Central memory CD8-positive, alpha-beta T cell (primary cell): ENCODE measurements at places on chromosomes 6 and 20.

DNA sequence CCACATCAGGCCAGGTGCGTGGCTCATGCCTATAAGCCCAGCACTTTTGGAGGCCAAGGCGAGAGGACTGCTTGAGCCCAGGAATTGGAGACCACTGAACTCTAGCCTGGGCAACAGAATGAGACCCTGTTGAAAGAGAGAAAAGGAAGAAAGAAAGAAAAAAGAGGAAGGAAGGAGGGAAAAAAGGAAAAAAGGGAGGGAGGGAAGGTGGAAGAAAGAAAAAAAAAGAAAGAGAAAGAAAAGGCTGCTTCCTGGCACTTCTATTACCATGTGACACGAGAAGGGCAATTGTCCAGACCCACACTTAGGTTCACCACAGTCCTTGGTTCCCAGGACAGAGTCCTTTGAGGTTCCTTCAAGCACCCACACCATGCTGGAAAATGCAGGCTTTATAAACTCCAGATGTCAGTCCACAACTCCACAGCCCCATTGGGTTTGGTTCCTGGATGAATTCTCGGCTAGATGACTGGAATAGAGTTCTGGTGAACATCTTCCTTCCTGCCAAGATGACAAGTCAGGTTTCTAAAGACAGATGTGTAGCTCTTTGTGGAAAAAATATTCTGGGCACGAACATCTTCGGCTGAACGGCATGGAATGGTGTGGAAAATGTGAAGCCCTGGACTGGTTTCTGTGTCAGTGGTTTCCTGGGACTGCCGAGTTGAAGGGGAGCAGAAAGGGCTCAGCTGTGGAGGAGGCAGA is 32.5 kb downstream of the NT5E start:
- no peak for DNase-seq

- no peak for DNase-seq
Measured at GRCh38 chr6:169139179-169139971, 114.3 kb downstream of the THBS2 start.

- DNase-seq = no peak
Measured at GRCh38 chr20:45545754-45546453, 1.3 kb downstream of the EPPIN start.

DNA sequence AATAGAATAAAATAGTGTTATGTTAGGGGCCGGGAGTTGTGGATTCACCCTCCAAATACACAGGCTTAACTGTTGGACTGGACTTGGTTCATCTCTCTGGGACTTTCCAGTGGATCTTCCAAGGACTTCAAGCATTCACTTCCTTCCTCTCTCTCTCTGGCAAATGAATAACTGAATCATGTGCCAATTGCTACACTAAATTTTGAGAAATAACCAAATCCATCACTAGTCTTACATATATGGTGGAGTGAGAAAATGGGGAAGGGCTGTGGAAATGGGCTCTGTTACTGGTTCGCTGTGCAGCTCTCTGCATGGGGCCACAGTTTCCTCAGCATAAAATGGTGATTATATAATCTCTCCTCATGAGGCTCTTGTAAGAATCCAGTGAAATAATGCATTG is 6.8 kb upstream of the KIAA1755 start:
- DNase-seq = no peak

DNA sequence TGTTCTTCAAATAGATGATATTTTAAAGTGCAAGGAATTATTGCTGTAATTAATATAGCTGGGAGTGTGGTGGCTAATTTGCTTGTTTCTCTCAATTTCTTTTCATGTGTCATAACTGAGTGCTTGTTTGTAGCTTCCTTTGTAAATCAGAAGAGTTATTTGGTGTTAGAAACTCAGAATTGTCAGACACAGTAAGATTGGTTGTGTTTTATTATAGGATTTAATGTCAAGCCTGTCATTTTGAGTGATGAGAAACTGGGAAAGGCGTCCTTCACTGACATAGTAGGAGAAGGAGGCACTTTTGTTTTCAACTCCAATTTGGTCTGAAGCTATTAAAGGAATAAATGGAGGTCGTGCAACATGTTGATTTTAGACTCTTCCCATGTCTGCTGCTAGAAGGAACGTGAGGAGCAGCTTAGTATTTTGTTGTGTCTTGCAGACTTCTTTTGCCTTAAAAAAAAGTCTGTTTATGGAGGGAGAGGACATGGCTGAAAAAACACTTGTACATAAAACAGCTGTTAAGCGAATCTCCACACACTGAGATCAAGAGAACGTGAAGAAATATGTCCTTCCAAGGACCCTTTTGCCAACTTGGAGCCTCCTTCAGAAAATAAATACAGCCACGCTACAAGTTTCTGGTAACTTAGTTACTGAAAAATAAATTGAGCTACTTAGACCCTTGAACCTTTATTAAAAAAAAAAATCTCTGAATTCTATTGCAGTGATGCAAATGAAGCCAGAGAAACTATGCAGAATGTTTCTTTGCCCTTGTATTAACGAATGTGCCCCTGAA is 59.5 kb downstream of the BMP6 start:
- no peak for DNase-seq

- no peak for DNase-seq
Measured at GRCh38 chr6:135944120-135944519, 92.6 kb downstream of the PDE7B start.

DNA sequence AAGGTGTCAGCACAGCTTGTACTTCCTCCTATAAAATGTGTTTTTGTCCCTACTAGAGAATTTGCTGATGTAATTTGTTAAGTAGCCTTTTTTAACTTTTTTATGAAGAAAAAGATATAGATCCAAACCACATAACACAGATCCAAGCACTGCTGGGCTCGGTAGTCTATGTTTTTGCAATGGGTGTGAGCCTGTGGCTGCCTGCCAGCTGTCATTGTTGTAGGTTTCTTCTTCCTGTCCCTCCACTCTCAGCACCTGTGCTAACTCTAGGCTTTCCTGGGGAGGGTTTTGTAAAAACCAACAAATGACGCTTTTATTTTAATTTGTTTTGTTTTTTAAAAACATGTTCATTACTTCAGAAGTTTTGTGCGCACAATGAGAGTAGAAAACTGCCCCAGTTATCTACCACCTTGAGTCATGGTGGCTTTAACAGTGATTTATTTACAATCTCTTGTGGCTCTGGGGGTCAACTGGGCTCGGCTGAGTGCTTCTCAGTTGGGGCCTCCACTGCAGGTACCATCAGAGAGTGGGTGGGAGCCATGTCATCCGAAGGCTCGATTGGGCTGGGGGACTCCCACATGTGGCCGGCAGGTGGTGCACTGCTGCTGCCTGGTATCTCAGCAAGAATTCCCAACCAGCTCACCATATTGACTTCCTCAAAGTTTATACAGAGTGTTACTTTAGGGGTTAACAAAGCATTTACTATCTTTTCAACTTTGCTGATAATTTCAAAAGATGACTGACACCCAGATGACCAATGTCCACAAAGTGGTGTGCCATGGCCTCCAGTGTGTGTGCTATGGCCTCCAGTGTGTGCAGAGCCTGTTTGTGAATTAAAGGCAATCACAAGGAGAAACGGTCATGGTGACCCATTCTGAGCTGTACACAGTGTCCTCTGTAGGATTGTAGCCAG is 3.0 kb upstream of the CCR6 start:
- no peak for DNase-seq

GRCh38 chr6:21915707-21916260 is 322.2 kb downstream of the SOX4 start:
- DNase-seq = no peak

GRCh38 chr20:10565191-10565921 is 108.4 kb downstream of the JAG1 start:
- no peak for DNase-seq

DNA sequence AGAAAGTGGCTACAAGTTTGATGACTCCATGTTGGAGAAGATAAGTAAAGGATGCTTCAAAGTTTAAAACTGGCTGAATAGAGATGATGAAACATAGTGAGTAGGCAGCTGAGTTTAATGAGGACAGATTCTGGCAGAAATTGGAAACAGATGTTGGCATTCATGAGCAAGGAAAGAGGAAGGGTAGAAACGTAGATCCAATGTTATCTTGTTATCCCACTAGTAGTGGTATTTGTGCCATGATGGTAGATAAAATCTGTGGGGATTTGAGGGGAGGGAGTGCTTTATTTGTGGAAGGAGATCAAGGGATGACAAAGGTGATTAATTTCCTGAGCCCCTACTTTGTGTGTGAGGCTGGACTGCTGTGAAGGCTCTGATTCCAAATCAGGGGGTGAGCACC is 69.5 kb downstream of the MRAP2 start:
- DNase-seq = no peak

GRCh38 chr20:1807394-1807793 is 87.8 kb upstream of the SIRPA start:
- DNase-seq = no peak

DNA sequence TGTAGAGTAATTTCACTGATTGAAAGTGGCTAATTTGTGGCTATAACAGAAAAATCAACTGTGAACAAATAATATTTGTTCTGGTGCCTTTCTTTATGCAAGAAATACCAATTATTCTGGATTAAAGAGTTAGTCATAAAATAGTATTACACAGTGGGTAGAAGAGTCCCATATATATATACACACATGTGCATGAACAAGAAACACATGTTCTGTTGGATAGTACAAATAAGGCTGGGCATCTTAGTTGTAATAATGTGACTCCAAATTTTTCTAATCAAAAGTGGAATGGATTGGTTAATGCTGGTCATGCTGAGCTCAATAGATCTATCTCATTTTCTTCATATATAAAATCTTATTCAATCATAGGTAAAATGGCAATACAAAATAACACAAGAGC is 179.4 kb downstream of the OGFRL1 start:
- DNase-seq = no peak

GRCh38 chr6:90005048-90005827 is 111.0 kb downstream of the GJA10 start:
- no peak for DNase-seq

GRCh38 chr6:20678831-20679352 is 144.6 kb downstream of the CDKAL1 start:
- no peak for DNase-seq

DNA sequence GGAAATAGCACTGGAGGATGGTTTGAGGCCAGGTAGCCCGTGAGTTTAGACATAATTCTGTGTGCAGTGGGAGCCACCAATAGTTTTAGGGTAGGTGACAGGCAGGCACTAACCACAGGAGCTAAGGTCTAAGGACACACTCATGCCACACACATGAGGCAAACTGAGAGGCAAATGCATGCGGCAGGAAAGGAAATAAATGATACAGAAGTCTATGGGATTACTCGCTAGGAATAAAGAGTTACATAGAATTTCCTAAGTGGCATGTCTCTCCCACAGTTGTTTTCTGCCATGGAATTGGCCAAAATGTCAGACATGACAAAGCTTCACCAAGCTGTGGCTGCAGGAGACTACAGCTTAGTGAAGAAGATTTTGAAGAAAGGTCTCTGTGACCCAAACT is 4.9 kb downstream of the ANKRD66 start:
- no peak for DNase-seq

DNA sequence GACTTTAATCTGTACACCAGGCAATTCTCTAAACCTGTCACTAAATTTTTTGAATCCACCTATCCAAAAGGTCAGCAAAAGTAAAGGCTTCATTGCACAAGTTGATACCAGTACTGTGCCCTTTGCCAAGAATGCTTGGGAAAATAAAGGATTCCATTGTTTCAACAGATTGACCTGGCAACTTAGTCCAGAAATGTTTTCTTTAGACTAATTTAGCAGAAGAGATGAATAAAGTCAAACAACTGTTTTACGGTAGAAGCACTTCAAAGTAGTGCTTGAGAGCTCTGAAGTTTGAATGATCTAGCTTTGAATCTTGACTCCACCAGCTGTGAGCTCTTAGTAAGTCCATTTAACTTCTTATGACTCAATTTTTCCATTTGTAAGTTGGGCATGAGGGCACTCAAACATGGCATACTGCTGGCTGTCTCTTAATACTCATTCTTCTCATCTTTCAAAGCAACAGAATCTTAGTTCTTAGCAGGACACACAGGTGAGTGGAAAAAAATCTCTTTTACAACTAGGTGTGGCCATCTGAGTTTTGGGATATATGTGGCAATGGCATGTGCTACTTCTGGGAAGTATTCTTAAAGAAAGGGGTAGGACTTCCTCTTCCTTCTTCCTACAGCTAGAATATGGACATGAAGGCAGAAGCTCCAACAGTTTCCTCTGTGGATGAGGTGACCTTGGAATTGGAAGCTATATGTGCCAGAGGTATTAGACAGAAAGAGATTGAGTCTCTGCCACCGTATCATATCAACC is 55.9 kb upstream of the LOC128125822 start:
- DNase-seq = no peak

- DNase-seq = no peak
Measured at GRCh38 chr6:44452725-44453124, 65.2 kb downstream of the CDC5L start.

DNA sequence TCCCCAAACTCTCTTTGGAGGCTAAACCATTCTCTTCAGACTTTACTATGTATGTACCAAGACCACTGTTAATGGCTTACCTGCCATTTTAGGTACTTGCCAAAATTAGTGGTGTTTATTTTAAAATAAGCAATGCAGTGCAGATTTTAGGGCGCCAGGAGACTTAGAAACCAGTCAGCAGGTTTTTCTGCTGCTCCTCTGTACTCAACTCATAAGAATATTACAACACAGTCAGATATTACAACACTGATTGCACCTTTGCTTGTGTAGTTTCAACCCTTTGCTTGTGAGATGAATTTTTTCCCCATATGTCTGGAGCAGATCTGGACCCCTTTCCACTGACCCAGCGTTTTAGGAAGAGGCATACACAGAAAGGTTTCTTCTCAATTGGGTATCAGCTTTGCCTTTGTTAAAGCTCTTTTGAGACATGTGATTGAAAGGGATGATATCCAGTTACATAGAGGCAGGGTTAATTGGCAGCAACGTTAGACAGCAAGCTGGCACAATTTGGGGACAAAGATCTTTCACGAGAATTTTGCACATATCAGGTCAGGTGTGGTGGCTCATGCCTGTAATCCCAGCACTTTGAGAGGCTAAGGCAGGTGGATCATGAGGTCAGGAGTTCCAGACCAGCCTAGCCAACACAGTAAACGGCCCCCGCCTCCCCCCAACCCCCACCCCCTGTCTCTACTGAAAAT is 6.2 kb downstream of the TTPAL start:
- no peak for DNase-seq

- DNase-seq = no peak
Measured at GRCh38 chr6:134267917-134268361, 50.0 kb downstream of the SGK1 start.

DNA sequence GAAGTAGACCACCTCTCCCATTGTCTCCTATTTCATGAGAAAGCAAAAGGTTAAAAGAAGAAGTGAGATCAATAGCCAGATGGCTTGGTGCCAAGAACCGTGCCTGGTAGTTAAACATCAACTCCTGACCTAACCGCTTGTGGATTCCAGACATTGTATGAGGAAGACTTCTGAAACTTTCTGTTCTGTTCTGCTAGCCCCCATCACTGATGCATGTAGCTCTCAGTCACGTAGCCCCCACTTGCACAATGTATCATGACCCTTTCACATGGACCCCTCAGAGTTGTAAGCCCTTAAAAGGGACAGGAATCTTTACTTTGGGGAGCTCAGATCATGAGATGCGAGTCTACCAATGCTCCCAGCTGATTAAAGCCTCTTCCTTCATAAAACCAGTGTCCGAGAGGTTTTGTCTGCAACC is 301.2 kb downstream of the RNGTT start:
- no peak for DNase-seq

- no peak for DNase-seq
Measured at GRCh38 chr6:137602313-137603197, 108.4 kb upstream of the OLIG3 start.
